Activated T-cell treated with anti-CD3 and anti-CD28 coated beads for 24 hours (primary cell): ENCODE measurements at places on chromosomes 5 and 9.
A peak's percentile ranks its signal among the peaks of the same experiment; 100 is the strongest.

DNA sequence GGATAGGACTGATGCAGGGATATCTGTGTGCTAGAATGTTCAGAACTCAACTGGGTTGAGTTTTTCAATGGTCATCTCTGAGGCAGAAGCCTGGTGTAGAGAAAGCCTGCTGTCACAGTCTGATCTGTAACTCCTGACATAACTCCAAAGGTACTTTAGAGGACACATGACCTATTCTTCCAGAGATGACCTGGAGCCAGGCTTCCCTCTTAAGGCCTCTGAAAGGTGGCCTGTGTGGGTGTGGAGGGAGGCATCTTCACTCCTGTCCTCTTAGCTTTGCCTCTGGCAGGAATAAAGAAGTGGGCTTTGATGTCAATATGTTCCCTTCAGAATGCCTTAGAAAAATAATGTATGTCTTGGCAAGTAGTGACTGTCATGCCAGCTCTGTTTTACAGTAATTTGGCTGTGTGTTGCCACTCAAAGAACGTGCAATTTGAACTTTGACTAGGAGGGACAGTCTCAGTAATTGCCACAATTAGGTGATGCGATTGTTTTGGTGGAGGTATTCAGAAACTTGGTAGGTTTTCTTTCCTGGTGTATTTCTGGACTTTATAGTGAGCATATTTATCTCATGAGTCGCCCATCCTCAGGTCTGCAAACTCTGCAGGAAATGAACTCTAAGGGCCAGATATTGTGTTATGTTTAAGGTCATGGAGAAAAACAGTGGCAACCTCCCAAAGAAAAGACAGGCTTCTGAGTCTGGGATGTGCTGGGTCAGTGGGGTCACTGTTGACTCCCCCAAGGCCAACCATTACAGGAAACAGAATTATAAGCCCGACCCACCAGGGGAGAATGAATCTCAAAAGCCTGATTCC, 3.2 kb upstream of the C5orf63 start:
- DNase-seq: no peak

DNA sequence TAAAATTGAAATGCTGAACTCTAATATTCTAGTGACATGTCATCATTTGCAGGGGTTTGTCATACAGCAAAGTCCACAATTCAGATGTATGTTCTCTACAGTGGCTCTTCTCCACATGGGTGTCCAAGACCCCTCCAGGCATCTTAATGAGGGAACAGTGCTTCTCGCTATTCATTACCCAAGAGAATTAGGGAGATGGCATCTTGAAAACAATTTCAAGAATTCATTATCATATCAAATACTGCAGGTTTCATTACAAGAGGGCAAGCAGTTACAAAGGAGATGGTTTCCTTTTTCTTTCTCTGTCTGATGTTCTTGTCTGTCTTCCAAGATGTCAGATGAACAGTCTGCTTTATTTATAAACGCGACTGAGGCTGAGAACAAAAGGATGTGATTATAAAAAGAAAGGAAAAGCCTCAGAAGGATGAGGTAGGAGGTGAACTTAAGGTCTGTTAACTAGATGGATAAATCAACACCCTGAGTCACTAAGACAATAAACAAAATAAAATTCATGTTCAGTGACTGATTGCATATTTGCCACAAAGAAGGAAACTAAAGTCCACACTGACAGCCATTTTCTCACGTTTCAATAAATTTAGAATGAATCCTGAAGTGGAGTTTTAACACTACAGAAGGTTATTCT, 326.7 kb upstream of the EFNA5 start:
- no peak for DNase-seq

DNA sequence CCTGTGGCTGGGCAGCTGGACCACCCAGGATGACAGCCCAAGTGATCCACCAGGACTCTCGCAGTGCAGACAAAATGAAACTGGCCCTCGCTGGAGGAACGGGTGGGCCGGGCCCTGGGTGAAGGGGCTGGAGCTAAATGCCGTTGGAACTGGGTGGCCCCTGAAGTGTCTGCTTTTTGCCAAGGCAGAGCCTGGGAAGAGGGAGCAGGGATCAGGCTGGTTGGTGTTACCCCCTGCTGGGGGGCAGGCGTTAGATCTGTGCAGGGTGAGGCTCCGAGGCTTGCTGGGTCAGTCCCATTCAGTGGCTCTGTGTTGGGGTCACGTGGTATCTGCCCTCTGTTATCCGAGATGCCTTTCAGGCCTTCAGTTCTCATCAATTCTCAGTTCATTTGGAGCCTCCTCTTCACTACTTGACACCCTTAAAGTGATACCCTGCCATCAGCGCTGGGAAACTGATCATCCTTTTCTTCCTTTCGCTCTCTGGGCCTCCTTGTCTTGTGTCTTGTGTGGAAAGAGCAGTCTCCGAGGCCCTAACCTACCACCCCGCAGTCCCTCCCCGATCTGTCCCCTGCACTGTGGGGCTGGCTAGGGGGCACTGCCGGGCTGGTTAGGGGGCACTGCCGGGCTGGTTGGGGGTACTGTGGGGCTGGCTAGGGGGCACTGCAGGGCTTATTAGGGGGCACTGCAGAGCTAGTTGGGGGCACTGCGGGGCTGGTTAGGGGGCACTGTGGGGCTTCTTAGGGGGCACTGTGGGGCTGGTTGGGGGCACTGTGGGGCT, 37.3 kb downstream of the COL5A1 start:
- no peak for DNase-seq

DNA sequence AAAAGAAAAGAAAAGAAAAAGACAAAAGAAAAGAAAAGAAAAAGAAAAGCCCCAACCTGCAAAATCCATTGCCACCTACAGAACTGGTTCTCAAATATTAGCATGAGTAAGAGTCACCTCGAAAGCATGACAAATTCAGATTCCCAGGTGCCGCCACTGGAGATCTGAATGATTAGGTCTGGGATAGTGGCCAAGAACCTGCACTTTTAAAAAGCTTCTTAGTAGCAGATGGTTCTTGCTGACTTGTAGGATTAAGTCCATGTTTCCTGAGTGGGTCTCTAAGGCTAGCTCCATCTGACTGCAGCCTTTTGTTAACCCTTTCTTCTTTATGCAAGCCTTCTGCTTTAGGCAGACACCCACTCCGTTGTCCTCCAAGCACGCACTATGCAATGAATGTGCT, 178.5 kb upstream of the CDH18 start:
- DNase-seq: no peak

DNA sequence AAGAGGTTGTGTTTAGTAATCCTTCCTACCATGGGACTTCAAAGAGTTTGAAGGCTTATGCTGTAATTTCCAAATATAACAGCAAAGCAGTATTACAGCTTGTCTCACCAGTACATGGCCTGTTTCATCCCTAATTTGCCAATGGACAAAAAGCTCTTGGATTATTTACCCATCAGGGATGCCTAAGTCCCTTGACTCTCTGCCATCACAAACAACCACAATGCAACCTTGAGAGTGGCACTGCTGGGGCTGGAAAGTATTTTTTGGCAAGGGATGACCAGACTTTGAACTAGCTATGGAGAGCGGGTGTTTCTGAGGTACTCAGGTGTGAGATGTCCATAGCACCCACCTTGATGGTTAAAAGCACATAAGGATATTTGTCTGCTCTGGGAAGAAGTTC, 9.1 kb downstream of the MAMDC2 start:
- no peak for DNase-seq

- no peak for DNase-seq
These were observed 547.2 kb downstream of the MAT2B start for GRCh38 chr5:164052536-164053093.

GRCh38 chr9:124415102-124415851, at the start of gene PSMB7:
PSMB7 (minus strand) TSS chr9:124415442; CDS start chr9:124415425, 17 bp downstream.
- peak; percentile 97 for DNase-seq

GRCh38 chr5:158801268-158801667, 298.4 kb downstream of the EBF1 start:
- no peak for DNase-seq

GRCh38 chr5:64125521-64125920, 40.1 kb upstream of the RNF180 start:
- DNase-seq: no peak

DNA sequence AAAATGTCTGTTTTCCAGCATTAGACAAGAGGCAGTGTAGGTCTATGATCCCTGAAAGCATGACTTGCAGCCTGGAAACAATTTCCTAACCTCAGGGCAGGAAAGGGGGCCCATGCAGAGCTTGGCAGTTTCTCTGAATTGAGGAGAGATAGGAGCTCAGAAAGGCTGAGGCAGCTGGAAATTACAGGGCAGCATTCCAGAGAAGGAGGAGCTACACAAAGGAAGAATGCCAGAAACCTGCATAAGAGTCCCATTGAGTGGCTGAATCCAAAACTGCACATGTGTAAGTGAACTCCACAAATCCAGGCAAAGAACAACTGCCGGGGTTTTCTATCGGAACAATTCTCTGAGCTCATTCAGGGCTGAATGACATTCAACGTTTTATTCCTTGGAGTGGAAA, 346.8 kb downstream of the PIK3R1 start:
- no peak for DNase-seq

GRCh38 chr5:80442742-80443141, 34.9 kb downstream of the ZFYVE16 start:
- no peak for DNase-seq

GRCh38 chr5:83475391-83475863, 3.9 kb downstream of the VCAN start:
- DNase-seq: no peak

DNA sequence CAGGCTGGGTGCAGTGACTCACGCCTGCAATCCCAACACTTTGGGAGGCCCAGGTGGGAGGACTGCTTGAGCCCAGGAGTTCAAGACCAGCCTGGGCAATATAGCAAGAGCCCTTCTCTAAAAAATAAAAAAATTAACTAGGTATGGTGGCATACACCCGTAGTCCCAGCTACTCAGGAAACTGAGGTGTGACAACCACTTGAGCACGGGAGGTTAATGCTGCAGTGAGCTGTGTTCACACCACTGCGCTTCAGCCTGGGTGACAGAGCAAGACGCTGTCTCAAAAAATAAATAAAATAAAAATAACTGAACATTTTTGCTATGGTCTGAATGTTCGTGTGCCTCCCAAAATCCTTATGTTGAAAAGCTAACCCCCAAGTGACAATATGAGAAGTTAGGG, 24.5 kb downstream of the AGTPBP1 start:
- DNase-seq: no peak

DNA sequence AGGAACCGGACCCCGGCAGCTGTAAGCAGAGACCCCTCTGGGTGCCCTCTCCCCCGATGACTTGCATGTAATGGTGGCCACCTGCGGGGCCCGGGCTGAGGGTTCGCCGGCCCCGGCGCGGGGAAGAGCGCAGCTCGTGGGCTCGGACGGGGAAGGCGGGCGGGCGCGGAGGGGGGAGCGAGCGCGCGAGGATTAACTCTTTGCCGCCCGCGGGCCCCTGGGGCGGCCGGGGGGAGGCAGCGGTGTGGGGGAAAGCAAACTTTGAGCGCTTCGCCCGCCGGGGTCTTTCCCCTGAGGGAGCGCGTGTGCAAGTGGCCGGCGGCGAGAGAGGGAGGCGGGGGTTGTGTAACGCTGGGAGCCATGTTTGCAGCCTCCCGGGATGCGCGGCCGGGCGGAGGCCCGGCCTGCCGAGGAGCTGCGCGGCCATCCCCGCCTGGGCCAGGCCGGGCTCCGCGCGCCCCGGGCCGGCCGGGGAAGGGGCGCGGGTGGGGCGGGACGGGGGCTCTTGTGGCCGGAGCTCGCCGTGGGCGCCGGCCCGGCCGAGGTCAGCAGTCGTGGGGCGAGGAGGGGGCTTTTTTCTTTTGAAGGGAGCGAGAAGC, 547 bp downstream of the ANP32B start:
- DNase-seq: peak; percentile 48

GRCh38 chr5:74673011-74673790, 11.8 kb upstream of the HEXB start:
- no peak for DNase-seq

GRCh38 chr9:89112243-89112642, 66.4 kb downstream of the SHC3 start:
- DNase-seq: no peak

DNA sequence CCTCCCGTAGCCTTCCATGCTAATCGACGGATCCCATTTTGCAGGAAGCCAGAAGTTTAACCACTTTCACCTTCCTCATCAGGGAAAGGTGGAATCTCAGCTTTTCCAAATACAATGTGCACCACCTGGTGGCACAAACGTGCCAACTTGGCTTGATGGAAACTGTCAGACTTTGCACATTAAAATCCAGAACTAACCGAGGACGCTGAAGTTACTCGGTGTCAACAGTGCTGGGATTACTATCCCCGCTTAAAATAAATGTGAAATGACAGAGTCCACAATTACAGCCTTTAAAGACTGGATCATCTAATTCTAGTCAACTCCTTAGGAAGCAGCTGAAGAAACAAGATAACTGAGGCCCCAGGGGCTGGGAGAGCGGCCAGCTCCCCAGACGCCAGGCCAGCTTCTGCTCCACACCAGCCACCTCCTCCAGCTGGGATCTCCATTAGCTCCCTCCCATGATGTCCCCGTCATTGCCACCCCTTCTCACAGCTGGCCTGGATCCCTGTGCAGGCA, 50.1 kb upstream of the RETREG1 start:
- no peak for DNase-seq

DNA sequence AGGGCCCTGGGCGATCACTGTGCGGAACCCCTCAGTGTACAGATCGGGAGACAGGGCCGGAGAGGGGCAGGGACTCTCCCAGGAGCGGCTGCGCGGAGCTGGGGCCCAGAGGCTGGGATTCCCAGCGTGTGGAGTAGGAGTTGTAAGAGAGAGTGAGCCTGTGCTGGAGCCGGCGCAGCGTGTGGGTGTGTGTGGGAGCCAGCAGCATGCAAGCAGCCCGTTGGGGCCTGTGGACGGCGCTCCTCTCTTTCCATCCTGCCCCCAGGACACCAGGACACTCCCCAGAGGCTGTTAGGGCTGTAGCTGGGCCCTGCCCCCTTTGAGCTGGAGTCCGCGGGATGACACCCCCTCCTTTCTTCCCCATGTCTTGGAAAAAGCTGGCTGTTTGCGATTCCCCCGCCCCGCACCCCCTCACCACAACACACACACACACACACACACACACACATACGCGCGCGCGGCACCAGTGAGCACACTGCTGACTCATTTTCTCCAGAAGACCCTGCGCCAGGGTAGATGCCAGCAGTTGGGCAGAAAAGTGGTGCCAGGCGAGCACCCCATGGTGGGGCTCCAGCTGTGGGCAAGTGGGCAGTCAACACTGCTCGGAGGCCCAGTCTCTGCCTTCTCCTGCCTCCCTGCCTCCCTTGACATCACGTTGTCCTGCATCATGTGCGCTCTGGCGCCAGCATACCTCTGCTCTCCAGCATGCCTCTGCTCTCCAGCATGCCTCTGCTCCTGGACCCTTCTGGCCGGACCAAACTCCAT, 1.5 kb downstream of the COL27A1 start:
- DNase-seq: no peak
